ENCODE measurements at places on chromosomes 13 and 19.
A peak's percentile ranks its signal among the peaks of the same experiment; 100 is the strongest.

DNA sequence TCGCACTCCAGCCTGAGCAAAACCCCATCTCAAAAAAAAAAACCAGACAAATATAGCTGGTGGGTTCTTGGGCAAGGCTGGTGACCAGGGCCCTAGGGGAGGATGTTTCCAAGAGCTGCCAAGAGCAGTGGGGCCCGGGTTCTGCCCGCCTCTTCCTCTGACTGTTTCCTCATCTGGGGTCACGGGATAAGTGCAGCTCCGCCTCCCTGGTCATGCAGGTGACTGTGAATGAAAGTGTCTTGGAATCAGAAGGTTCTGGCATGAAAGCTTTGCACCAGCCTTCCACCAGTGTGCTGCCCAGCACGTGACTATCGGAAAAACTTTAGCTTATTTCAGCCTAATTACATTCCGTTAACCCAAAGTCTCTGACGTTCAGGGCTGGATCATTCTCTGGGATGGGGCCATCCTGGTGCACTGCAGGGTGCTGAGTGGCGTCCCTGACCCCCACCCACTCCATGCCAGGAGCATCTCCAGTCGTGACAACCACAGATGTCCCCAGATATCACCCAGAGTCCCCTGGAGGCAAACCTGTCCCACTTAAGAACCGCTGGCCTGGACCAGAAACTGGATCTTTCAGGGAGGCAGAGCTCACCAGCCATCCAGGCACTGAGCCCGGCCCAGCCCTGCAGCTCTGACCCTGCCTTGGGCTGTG lies 85.6 kb downstream of the GNG7 start:
- no peak for DNase-seq

- DNase-seq = no peak
These were observed 40.7 kb upstream of the PNMA8B start for GRCh38 chr19:46536391-46536790.

DNA sequence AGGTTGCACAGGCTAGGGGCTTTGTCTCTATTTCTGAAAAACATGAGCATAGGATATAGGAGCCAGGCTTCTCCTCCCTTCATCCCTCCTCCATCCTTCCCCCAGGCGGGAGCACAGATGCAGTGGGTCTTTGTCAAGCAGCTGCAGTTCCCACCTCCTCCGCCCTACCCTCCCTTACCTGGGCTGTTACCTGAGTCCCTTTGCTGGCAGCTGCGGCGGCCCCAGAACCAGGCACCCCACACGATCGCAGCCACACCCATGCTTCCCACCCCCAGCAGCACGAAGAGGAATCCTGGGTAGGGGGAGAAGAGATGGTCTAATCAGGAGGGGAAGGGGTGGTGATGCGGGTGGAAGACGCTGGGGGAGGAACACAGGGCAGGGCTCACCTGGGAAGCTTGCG lies 7.8 kb downstream of the TMIGD2 start:
- DNase-seq = no peak

DNA sequence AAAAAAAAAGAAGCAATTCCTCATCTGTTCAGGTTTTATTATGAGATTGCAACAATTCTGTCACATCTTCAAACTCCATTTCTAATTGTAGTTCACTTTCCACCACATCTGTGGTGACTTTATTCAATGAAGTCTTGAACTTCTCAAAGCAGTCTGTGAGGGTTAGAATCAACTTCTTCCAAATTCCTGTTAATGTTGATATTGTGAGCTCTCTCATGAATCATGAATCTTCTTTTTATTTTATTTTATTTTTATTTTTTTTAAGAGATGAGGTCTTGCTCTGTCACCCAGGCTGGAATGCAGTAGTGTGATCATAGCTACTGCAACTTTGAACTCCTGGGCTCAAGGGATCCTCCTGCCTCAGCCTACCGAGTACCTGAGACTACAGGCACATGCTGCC lies 19.6 kb downstream of the ARHGAP35 start:
- no peak for DNase-seq

DNA sequence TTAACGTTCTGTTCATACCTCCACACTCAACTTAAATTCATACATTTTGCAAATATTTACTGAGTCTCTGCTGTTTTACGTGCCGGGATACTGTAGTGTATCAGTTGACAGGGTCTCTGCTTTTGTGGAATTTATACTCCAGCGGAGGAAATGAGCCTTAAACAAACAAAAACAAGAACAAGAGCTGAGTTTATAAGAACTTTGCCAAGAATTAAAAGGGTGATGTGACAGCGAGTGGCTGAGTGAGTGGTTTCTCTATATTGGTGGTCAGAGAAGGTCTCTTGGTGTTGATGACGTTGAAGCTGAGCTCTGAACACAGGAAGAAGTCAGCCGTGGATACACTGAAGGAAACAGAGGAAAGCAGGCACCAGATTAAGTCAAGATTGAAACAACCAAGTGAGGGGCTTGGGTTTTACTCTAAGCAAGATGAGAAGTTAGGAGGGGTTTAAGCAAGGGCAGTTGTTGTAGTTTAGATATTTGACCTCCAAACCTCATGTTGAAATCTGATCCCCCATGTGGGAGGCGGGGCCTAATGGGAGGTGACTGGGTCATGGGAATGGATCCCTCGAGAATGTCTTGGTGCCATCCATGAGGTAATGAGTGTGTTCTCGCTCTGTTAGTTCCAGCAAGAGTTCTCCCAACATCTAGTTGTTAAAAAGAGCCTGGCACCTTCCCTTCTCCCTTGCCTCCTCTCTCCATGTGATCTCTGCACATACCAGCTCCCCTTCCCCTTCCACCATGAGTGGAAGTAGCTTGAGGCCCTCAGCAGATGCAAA lies 248.3 kb downstream of the DCLK1 start:
- no peak for DNase-seq

- DNase-seq = no peak
These were observed 935 bp downstream of the CRB3 start for GRCh38 chr19:6465006-6465405.

DNA sequence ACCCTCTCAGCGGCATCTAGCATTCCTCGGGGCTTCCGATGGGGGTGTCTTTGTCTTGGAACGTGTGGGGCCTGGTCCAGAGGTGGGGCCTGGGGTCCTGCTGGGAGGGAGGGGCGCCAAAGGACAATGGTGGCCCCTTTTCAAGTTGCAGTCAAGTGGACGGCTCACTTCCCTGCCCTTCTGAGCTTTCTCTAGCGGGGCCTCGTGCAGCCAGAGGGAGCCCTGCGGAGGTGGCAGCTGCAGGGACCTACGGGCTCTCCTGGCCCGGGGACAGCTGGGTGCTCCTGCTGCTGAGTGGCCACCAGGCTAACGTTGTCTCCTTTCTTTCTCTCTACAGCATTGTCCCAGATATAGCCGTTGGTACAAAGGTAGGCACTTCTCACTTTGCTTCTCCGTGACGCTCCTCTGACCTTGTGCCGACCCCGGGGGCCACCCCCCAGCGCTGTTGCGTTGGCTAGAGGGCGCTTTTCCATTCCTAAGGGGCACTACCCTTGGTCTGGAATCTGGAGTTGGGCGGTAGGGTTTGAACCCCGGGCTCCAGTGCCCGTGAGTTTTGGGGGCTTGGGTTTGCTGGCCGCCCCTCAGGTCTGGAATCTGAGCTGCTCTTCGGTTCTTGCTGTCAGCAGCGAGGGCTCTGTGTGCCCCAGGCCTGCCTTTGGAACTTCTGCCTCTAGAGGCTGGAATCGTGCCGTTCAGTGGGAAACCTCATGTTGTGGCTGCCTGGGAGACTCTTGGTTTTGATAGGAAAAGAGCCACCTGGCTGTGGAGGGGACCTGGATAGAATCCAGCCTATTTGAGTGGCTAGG lies 2.0 kb downstream of the PTBP1 start:
- no peak for DNase-seq

GRCh38 chr19:34017024-34017423 lies 155.3 kb upstream of the LSM14A start:
- DNase-seq = no peak

GRCh38 chr13:69872321-69873047 lies 235.1 kb upstream of the ATXN8OS start:
- DNase-seq = no peak

DNA sequence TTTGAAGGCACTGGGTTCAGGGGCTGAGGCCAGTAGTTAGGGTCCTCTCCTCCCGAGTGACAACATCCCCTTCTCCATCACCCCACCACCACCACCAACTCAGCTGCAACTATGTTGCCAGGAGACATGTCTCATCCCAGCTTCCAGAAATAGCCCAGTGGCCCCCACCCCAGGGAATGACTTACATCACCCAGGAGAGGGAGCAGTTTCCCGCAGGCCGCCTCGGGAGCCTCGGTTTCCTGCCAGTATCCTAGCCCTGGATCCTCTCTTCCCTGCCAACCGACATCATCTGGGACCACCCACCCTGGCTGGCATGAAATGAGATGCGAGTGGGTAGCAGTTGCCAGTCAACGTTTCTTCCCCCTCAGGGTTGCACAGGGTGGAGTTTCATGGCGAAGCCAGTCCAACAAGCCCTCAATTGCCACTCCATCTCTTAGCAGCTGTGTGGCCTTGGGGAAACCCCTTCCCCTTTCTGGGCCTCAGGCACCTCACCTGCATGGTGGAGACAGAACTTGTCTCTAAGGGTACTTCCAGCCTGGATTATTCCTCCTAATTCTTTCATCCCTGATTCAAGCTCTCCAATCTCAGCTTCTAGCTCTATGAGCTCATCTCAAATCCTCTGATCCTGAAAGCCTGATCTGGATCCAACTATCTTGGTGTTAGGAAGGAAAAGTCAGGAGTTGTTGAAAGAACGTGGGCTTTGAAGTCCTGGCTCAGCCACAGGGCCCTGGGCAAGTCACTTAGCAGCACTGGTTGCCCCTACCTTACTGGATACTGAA lies 3.9 kb upstream of the GSK3A start:
- DNase-seq = no peak

DNA sequence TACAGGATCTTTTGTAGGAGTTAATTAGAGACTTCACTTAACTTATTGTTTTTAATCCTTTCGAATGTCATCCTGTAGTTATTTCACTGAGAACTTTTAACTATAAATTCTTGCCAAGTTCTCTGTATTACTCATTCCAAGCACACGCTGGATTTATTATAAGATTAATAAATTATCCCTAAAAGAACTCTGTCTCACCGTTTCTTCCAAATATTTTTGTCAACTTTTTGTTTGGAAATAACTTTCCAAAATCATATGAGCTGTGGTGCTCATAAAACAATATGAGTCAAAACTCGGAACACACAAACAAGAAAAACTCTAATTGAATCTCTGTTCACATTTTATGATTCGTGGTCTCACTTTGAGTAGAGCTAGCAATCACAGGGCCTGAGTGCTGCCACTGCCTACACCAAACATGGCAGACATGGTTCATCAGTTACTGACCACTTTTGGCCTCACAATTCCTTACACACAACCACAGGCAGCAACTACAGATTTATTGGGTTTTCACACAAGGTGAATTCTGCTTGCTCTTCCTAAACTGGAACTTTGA lies 412.0 kb downstream of the FGF14 start:
- DNase-seq = peak; percentile 9

GRCh38 chr13:21202767-21203531 lies 26.5 kb downstream of the MRPL57 start:
- DNase-seq = no peak

DNA sequence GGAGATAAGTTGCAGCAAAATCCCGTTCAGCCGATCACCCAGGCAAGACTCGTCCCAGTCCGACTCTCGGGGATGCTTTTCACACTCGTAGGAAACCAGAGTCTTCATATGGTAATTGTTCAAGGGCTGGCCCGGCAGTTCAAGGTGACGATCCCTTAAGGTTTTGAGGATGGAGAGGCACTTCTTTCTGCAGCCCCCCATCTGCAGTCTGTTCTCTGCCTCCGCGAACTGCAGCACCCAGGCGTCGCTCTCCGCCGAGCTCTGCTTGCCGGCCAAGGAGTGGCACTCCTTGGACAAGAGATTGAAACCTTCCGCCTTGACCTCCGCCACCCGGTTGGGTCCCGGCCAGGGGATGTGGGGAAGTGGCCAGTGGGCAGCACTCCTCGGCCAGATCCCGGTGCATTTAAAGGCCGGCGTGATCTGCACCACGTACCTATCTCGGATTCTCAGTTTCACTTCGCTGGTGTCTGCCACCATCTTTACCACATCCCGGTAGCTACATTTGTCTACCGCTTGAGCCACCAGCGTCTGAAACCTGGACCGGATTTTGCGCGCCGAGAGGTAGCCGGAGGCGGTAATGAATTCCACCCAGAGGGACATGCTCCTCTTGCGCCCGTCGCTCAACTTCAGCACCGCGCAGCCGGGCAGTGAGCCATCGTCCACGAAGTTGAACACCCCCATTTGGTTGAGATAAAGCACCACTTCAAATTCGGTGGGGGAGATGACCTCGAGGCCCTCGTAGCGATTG lies 1.1 kb downstream of the MAB21L1 start:
- DNase-seq = no peak

GRCh38 chr13:111903143-111903542 lies 163.8 kb upstream of the SOX1 start:
- no peak for DNase-seq

- DNase-seq = no peak
These were observed 8.7 kb downstream of the RPL36 start for GRCh38 chr19:5698635-5699422.

GRCh38 chr19:45295873-45296272 lies 26.8 kb downstream of the CKM start:
- DNase-seq = no peak

DNA sequence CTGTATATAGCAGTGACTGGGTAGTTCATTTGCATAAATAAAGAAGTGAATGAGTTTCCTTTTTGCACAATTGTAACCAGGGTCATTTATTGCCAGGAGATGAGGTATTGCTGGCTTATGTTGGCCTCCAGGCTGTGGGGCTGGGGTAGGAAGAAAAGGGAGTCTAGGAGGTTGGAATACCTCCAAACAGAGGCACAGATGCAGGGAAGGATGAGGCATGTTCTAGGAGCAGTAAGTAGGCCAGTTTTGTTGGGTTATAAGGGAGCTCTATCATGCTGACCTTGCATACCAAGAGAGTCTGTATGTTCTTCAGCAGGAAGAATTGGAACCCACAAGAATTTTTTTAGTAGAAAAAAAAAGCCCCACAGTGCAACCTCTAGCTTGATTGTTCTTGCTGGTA lies 17.2 kb upstream of the CYSLTR2 start:
- no peak for DNase-seq

DNA sequence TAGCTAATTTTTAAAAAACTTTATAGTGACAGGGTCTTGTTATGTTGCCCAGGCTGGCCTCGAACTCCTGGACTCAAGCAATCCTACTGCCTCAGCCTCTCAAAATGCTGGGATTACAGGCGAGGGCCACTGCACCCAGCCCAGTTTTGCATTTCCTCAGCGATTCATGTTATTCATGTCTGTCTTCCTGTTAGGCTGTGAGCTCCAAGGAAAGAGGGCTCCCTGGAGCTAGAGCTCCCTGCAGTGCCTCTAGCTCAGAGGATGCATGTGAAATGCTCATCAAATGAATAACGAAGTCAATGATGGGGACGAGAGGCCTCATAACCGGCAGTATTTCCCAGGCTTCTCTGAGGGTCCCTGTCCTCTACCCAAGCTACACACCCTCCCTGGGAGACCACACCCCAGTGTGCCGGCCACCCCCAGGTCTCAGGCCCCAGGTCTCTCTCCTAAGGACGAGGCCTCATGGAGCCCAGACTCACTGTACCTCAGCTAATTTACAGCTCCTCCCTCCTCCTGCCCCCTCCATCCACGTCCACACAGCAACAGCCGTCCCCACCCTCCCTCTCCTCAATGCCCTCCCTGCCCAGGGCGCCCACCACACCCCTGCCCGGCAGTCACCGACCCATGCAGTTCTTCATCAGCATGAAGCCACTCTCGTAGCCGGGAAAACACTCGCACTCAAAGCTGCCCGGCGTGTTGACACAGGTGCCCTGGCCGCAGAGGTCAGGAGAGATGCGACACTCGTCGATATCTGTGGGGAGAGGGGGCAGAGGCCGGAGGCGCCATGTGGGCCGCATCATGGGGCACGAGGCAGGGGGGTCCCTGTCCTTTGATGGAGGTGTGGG lies 28.5 kb downstream of the FBN3 start:
- no peak for DNase-seq
